ENCODE measurements at places on chromosomes 6 and 20.

GRCh38 chr6:126233192-126233591 lies 106.7 kb upstream of the CENPW start:
- no peak for DNase-seq

DNA sequence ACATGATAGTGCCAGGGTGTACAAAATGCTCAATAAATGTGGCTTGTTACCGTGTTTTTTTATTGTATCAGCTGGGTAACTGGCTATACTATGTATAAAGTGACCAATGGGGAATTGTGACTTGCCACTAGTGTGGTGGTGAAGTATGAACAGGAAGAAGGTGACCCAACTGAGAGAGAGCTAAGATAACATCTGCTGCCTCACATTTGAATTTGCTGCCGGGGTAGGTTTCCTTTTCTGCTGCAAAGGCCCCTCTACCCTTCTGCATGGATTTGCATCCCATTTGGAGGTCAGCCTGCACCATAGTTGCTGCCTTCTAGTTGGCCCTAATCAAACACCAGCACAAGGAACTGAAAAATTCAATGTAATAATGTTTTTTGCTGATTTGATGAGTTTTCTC lies 24.1 kb downstream of the IL17A start:
- DNase-seq, result no peak

GRCh38 chr6:70599187-70599586 lies 32.5 kb downstream of the SDHAF4 start:
- DNase-seq, result peak; percentile 1

GRCh38 chr20:47220161-47220582 lies 136.3 kb downstream of the ZMYND8 start:
- peak; percentile 28 for DNase-seq

DNA sequence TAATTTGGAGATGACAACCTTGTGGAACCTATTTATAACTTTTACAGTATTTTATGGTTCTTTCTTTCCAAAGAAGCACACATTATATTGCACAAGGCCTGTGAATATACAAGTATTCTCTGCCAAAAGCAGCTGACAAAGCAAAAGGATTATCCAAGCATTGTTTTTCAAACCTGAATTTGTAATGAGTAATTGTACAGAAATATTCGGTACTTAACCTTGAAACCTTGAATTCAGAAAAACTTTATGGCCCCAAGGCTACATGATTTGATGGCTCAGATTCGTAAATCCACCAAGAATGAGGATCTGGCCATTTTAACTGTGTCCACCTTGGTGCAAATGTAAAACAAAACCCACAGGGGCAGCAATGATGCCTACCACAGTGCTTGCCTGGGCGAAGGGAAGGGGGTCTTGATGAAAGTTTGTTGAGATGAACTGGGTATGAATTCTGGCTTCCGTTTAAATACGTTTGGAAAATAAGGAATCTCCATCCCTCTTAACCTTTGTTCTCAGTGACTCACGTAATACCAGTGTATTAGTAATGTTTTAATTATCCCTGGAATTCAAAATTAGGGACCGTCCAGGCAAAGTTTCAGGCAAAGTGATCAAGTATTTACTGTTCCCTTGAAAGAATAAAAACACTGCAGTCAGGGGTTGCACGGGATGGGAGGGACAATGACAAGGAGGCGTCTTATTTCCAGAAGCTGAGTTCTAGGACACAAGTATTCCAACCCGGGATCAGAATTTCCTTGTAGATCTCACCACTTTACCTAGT lies 2.7 kb upstream of the RBM24 start:
- DNase-seq, result no peak

GRCh38 chr20:32429343-32429742 lies 71.2 kb downstream of the ASXL1 start:
- DNase-seq, result no peak

DNA sequence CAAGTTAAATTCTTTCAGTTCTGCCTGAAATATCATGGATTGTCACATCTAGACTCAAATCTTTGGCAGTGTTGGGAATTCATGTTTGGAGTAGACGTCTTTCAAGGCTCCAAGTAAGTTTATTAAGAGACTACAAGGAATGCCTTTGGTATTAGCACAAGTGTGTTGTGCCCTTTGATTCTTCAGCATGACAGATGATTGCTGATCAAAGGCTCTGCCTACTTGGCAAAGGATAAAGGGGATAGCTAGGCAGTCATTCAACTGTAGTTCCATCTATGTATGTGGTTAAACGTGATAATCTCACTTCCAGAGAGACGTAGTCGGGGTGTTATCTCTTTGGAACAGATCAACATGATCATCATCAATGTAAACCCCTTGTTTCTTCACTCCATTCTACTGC lies 86.2 kb downstream of the SPTLC3 start:
- no peak for DNase-seq

- no peak for DNase-seq
These were observed 122.1 kb upstream of the SPACA1 start for GRCh38 chr6:87925373-87926060.

DNA sequence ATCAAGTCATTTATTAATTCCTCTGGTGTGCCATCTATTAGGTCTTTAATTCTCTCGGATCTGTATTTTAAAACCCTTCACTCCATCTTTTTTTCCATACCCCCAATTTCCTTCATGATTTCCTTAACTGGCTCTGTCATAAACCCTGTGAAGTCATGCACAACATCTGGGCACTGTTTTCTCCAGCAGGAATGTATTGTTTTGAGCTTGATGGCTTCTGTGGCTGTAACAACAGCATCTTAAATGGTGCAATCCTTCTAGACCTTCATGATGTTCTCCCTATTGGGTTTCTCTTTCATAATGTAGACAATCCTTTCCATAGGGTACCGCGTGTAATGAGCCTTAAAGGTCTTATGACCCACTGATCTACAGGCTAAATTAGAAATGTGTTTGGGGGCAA lies 29.0 kb downstream of the CDK19 start:
- no peak for DNase-seq

DNA sequence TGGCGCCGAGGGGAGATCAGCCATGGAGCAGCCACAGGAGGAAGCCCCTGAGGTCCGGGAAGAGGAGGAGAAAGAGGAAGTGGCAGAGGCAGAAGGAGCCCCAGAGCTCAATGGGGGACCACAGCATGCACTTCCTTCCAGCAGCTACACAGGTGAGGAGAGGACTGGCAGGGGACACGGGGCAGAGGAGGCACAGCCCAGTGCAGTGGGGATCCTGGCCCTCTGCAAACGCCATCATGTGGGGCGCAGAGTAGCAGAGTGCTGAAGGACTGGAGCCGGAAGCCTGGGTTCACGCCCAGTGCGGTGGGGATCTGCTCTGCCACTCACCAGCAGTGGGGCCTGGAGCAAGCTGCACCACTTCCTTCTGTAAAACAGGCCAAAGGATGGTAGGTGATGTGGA lies 41.1 kb upstream of the FANCE start:
- DNase-seq, result no peak

GRCh38 chr20:19408971-19409370 lies 196.5 kb downstream of the SLC24A3 start:
- DNase-seq, result no peak

- DNase-seq, result no peak
These were observed 16.4 kb upstream of the XRN2 start for GRCh38 chr20:21286775-21287174.

GRCh38 chr6:50543666-50544065 lies 169.7 kb upstream of the TFAP2D start:
- DNase-seq, result no peak

DNA sequence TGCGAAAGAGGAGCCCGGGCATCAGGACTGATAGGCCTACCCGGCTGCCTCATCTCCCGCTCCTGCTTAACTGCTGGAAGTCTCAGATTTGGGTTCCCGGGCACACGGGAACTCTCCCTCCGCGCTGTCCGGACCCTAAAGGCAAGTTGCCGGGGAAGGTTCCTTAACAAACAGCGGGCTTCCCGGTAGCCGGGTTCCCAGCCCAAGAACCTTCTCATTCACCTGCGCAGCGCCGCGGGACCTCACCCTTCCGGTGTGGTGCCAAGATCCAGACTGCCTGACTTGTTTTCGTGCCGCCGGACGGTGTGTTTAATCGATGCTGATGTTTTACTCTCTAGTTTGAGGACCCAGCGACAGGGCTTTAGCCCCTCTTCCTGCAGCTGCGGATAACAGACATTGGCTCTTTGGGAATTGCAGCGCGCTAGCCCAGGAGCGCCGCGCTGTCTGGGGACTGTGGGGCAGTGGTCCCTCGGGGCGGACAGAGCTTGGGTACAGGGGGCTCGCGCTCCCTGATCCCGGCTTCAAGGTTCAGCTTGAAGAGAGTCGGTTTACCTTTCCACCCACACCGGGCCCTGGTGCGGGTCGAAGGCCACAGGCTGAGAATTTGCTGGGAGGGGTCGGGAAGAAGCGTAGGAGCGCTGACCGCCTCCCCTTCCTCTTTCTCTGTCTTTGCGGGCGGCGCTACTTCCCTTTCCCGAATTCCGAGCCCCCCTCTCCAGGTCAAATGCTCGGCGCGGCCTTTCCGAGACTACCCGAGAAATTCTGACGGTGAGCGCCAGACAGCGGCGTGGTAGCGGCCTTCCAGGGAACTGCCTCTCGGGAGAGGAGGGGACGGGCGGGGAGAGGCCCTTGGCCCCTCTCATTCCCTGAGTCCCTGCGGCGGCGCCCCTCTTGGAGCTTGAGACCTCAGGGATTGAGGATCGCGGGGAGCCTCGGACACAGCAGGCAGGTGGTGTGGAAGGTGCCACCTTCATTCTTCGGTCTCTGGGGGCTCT lies 17.2 kb downstream of the ABT1 start:
- no peak for DNase-seq

GRCh38 chr6:79570129-79571029 lies 33.1 kb upstream of the LCA5 start:
- no peak for DNase-seq

DNA sequence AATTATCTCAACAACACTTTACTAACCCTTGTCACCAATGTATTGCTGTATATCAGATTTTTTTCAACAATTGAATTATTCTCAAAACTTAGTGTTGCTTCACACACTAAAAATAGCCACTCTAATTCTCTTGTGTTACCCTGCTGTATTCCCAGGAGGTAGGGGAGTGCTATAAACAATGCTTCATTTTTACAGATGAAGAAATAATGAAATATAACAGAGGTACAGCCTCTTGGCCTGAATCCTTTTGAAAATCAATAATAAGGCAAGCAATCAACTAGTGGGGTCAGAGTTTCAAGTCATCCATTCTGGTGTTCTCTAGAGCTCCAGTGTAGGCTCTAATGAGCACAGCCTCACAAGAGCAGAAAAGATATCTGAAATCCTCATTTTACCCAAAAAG lies 10.9 kb downstream of the HIVEP2 start:
- DNase-seq, result no peak

DNA sequence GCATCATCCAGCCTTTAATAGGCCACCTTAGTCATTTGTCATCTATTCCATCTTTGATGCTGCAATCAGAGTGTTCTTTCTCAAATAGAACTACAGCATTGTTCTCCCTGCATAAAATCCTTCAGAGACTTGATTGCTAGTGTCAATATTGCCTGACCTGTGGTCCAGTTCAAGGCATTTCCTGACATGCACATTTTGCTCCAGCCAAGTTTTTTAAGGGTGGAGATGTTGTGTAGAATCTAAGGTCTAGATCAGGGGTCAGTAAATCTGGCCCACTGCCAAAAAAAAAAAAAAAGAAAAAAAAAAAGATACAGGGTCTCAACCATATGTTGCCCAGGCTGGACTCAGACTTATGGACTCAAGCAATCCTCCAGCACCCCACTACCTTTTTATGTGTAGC lies 354.4 kb downstream of the FRK start:
- DNase-seq, result no peak

GRCh38 chr6:109526905-109527628 lies 44.0 kb upstream of the ZBTB24 start:
- DNase-seq, result peak; percentile 3

- DNase-seq, result no peak
These were observed 234.1 kb upstream of the BMP2 start for GRCh38 chr20:6533351-6533750.

DNA sequence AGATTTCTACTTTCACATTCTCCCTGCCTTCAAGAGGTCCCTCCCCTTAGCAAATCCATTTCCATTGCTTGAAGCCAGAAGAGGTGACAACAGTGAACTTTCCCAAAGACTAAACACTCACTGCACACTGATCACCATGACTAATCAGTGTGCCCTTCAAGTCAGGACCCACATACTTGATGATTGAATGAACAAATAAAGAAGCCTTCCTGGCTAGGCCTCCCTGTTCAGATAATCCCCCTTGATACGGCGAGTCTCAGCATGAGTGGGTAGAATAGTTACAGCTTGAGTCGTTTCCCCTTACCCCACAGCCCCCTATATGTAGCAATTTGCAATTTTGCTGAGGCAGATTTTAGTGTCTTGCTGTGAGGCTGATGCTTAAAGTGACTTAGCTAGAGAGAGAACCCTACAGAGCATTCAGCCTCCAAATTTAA lies 102.2 kb downstream of the UNC5CL start:
- no peak for DNase-seq

DNA sequence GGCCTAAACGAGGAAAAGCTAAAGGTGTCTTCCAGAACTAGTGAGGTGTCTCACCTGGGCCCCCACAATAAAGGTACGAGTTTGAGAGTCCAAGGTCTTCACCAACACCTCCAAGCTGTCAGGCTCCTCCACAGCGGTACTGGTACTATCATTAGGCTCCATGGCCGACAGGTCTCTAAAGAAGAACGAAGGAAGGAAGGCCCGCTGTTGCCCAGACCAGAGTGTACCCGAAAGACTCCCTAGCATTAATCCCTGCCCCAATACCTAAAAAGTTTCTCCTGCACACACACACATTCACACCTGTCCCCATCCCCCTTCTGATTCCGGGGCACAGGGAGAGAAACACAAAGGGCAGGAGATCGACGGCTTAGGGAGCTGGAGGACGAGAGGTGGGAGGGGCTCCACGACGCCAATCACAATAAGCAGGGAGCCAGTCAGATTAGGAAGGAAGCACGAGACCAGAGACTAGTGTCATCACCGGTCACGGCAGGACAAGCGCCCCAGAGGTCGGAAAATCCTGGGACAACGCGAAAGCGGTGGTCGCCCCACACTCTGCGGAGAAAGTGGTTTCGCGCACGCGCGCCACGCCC lies 764 bp downstream of the BAG6 start:
- DNase-seq, result no peak

GRCh38 chr6:56742122-56742791 lies 99.6 kb upstream of the DST start:
- DNase-seq, result no peak
